Smooth muscle cell of the brain vasculature (primary cell): ENCODE measurements at places on chromosomes 16 and 17.
A peak's percentile ranks its signal among the peaks of the same experiment; 100 is the strongest.

GRCh38 chr16:77273815-77274214, 74.6 kb downstream of the SYCE1L start:
- no peak for DNase-seq

DNA sequence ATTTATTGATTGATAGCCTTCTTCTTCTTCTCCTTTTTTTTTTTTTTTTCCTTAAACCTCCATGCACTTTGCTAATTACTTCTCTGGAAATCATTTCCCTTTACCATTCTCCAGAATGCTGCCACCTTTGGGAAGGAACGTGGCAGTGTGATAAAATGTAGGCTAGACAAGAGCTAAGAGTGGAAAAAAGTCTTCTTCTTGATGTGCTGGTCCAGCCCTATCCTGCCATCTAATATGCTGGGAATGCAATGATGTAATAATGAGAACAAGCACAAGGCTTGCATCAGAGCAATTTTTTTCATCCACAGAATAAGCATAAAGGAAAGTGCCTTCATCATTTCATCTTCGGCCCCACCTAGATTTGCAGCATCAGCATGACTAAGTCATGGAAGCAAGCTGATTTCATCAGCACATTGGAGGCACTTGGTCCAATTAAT, 128.7 kb upstream of the ZFHX3 start:
- no peak for DNase-seq

DNA sequence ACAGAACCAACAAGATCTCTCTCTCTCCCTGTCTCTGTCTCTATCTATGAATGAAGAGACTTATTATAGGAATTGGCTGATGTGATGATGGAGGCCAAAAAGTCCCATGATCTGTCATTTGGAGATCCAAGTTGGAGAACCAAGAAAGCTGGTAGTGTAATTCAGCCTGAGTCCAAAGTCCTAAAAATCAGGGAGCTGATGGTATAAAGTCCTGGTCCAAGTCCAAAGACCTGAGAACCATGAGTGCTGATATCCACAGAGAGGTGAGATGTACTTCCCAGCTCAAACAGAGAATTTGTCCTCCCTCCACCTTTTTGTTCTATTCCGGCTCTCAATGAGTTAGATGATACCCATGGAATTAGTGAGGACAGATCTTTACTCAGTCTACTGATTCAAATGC, 15.4 kb upstream of the TMIGD1 start:
- no peak for DNase-seq

- no peak for DNase-seq
Measured at GRCh38 chr16:68194251-68194650, 41.7 kb downstream of the ESRP2 start.

GRCh38 chr16:1533443-1533951, at the start of gene TMEM204:
Gene TMEM204 (plus strand): TSS chr16:1533666. CDS start chr16:1534276, 610 bp downstream.
- DNase-seq: peak; percentile 50

DNA sequence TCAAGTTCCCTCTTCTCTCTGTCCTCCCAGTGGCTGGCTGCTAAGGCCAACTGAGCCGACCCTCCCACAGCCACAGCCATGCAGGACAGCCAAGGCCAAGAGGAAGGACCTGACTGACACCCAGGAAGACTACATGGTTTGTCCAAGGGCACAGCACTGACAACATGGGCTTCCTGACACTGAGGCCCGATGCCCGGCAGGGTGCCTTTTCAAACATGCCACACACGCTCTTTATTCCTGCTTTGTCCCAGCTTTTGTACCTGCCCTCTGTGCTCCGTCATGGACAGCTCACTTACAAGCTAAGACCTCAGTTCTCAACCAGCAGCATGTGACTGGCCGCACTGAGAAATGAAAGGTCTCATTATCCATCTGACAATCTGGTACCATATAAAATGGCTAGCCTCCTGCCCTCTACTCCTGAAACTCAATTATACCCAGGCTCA, 45.8 kb downstream of the TEX2 start:
- DNase-seq: no peak

- no peak for DNase-seq
Measured at GRCh38 chr17:36136036-36136435, 32.4 kb downstream of the CCL4 start.

GRCh38 chr16:31700530-31701388, 172.8 kb upstream of the ZNF267 start:
- DNase-seq: no peak

DNA sequence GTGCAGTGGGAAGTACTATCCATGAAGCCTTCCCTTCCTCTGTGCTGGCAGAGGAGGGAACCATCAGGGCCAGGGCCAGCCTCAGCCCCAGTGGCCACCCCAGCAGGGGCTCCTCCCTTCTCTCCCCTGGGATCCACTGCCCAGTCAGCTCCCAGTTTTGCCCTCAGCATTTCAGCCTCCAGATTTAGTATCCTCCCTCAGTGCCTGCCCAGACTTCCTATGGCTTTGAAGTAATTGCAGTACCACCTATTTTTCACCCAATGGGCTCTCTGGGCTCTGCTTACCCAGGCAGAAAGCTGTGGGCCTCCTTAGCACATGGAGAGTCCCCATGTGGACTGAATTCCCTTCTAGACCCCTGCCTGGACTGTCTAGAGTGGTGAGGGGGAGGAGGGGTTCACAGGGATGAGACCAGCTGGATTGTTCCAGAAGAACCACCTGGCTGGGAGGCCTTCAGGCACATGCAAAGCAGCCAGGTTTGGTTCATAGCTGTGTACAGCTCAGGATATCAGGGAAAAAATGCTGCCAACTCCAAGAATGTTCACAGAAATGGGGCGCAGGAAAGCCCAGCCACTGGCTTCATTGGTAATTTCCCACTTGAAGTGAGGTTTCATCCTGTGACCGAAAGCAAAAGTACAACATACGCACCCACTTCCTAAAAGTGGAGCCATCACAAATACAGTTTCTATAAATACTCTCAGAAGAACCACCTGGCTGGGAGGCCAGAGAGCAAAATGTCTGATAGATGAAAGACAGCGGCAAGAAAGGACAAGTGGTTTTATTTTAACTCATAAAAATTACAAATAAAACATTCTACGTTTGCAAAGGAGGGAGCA, 15.2 kb upstream of the HERPUD1 start:
- no peak for DNase-seq

- DNase-seq: no peak
Measured at GRCh38 chr17:82947051-82947991, 107.5 kb upstream of the ZNF750 start.

DNA sequence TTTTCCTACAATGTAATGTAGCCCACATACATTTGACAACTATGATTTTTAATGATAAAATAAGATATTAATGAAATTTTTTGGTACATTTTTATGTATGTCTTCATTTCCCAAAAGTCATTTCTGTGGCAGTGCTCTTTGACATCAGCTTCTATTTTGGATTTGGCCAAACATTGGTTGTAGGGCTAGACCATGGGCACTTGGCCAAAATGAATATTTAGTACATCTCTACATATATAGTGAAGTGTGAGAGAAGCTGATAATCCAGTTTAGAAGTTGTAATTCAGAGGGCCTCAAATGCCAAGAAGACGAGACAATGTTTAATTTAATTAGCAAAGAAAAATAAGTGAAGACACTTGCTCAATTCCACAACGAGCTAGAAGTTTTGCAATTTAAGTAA, 724.9 kb upstream of the SOX9 start:
- DNase-seq: no peak

- DNase-seq: no peak
Measured at GRCh38 chr17:34579017-34579946, at the start of gene TMEM132E. Gene TMEM132E (plus strand): TSS chr17:34579582. CDS start chr17:34581077, 1,495 bp downstream.
